Lower leg skin (tissue), 4 donors: ENCODE measurements at places on chromosomes 1 and 21. TPM values are rescaled to one million over a fixed set of nuclear protein-coding genes. Genes with fewer than 3 reads are reported as not detected.

GRCh38 chr1:179021873-179022272, 3.8 kb upstream of the FAM20B start:
- no peak for DNase-seq

- DNase-seq: no peak
Measured at GRCh38 chr1:46197964-46198811, at the start of gene POMGNT1. Gene POMGNT1 (minus strand): TSS chr1:46198434. CDS start chr1:46197821, 613 bp downstream.

GRCh38 chr1:109787845-109788601, 24.3 kb upstream of the EPS8L3 start:
- DNase-seq: no peak

- DNase-seq: no peak
Measured at GRCh38 chr1:172469717-172470116, 25.8 kb upstream of the PIGC start.

- no peak for DNase-seq
Measured at GRCh38 chr1:56535362-56535761, 44.0 kb downstream of the PLPP3 start.

DNA sequence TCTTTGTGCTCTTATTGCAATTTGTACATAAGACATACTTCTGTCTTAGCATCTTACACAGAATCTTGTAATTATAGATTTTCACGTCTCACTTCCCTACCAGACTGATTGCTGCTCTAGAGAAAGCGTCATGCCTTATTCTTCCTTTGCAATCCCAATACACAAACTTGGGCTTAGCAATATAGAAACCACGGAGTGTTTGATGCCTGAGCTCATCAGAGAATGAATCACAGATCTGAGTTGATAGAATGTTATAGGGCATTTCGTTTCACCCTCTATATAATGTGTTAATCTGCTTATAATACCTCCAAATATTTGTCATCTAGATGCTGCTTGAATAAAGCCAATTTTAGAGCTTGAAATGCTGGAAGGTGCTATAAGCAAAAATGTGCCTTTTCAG, 6.6 kb downstream of the FMO1 start:
- DNase-seq: no peak

DNA sequence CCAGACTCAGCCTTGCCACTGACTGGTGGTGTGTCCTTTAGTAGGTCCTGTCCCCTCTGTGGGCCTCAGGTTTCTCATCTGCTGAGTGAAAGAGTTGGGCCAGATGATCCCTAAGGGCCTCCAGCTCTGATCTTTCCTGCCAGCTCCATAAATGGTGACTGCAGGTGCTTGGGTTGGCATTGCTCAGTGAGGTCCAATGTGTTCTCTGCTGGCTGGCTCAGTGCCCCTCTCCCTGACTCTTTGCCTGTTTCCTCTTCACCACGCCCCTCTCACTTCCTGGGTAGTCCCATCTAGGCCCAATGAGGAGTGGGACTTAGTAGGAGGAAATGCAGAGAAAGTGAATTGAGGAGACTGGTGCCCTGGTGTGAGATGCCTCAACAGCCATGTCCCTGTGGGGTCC, 36.6 kb downstream of the UBE2T start:
- DNase-seq: no peak

DNA sequence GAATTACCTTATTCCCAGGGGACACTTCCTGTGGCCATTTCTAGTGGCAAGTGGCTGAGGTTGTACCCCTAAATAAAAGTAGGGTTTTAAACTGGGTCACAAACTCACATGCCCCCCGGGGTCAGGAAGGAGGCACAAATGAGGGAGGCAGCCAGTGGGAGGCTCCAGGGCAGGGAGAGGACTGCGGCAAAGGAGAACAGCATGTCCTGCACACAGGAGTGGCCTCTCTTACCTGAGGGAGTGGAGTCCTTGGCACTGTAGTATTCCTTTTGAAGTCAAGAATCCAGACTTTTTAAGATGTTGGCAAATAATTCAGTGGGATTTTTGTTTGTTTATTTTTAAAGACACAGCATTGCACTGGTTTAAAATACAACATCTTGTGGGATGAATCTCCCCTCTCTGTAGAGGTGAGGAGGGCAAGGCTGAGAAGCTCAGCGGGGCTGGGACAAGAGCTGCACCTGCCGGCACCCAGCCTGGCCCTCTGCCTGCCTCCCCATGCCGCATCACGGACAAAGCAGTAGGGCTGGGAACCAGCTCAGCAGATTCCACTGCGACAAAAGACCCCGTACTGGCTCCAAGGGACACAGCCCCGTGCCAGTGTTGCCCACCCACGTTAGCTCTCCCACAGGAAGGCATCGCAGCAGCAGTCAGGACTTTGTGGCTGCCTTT, 22.2 kb downstream of the SPSB1 start:
- DNase-seq: no peak

GRCh38 chr1:20078171-20078651, 8.2 kb downstream of the PLA2G5 start:
- DNase-seq: no peak

DNA sequence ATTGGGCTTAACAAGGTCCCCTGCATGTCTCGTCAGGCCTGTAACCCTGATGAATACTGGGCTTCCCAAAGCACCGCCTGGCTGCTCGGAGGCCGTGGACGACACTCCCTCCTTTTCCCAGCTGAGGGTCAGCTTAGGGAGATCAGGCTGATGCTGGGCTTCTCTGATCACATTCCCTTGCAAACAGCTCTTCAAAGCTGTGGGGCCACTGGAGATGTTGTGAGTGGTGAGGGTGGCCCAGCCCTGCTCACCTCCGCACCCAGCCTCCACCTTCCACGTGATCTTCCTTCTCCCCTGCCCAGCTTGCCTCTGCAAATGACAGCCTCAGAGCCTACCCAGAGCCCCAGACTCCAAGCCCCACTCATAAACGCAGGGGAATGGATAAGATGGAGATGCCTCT, 195.4 kb downstream of the GRIK3 start:
- no peak for DNase-seq

DNA sequence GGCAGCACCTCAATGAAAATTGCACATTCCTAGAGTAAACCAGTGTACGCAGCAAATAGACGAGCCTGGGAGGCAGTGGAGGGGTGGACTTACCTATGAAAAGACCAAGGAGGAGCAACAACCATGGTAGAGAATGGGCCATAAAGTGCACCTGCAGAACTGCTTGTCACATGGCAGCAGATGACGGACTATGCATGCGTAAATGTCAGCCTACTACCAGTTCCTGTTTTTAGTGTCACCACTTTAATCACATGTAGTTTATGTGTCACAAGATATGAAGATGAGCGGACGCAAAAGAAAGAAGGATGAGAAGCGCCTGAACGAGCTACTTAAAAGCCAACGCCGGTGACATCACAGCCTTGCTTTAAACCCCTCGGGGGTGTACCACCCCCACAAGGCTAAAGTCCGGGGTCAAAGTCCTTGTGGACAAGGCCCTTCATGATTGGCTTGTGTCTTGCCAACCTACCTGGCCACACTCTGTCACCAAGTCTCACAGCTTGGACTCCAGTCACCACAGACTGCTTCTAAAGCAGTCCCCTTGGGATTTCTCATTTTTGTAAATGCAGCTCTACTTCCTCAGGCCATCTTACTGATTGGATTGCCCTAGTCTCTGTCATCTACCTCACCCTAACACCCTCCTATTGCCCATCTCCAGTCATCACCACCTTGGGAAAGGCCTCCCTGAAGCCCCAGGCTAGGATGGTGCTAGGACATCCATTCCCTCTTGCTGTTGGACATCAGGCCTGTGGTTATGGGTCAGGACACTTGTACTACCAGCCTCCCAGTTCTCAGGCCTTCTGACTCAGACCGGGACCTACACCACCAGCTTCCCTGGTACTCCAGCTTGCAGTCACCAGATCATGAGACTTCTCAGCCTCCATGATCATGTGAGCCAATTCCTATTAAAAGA, 6.0 kb upstream of the LY9 start:
- no peak for DNase-seq

GRCh38 chr1:103387898-103388297, 137.6 kb upstream of the RNPC3 start:
- DNase-seq: no peak

DNA sequence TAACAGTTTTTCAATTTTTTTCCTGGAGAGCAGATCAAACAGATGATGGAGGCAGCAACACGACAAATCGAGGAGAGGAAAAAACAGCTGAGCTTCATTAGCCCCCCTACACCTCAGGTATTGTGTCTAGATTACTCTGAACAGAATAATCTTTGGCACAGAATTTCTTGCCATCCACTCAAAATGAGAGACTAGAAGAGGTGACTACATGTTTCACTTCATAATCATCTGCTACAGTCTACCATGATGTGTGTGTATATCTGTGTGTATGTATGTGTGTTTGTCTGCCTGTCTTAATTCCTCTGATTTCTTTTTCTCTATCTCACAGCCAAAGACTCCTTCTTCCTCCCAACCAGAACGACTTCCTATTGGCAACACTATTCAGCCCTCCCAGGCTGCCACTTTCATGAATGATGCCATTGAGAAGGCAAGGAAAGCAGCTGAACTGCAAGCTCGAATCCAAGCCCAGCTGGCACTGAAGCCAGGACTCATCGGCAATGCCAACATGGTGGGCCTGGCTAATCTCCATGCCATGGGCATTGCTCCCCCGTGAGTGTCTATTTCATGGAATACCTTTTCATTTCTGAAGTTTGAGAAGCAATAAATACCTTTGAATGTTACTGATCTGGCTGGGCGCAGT, 11.4 kb downstream of the PRPF3 start:
- DNase-seq: no peak

DNA sequence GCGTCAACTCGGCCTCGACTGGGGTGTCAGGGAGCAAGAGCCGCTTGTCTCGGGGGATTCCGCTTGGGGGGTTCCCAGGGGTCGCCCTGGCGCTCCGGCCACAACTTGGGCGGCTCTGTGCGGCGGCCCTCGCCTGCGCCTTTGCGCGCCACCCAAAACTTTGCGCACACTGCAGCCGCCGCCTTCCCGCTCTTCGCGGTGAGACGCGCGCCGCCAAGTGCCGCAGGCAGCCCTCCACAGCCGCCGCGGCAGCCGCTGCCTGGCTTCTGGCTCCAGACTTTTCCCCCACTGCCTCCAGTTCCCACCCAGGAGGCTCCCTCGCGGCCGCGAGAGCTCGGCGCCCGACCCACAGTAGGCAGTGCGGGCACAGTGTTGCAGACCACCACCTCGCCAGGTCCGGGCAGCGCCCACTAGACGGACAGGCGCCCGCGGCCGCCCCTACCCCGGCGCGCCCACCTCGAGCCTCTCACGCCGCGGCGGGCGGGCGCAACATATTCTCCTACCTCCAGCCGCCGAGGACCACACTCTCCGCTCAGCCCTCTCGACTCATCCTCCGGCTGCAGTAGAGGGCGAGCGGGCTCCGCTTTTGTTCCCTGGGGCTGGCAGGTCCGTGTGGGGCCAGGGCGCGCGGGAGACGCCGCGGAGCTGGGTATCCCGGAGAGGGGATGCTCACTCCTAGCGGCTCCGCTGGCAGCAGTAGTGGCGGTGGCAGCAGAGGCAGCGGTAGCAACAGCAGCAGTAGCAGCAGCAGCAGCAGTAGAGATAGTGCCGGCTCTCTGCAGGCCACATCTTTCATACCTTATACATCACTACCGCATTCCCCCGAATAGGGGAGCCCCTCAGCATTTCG, 296.6 kb downstream of the OMA1 start:
- no peak for DNase-seq

DNA sequence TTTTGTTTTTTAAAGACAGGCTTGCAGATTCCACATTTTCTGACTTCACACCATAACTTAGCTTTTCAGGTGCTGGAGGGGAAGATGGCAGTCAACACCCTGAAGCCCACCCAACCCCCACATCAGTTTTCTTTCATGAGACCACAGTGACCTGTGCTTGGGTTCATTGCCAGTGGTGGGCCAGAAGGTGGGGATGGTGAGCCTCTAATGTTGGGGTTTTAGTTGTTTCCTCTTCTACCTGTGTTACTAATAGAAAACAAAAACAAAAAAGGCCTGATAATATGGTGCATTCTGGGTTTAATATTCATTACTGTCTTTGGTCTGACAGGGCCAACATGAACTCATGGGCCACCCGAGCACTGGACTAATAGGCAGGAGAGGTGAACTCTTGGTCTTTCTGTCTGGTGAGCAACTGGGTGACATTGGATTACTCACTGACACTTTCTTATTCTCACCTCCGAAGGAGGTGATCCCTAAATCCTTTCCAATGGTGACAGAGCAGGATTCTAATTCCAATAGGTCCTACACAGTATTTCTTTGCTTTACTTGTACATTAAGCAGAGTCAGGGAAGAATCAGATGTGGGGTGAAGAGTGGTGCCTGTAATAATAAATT, 132.8 kb downstream of the CLIC6 start:
- no peak for DNase-seq

DNA sequence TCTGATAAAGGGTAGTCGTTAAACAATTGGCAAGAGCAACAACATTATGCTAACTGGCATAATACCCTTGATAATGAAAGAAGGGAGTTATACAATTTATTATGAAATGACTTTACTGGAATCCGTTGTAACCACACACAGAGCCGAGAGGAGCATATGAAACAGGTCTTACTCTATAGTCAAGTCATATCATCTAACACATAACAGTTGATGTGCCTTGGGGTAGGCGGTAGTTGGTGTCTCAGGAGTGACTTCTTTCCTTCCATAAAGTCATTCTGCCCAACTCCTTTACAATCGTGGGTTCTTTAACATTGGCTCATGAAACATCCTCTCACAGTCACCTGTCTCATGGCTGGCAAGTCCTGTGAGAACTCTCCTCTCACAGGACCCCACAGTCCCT, 225.2 kb downstream of the LTN1 start:
- DNase-seq: no peak

GRCh38 chr21:39344848-39345247, 4.0 kb downstream of the HMGN1 start:
- DNase-seq: no peak

DNA sequence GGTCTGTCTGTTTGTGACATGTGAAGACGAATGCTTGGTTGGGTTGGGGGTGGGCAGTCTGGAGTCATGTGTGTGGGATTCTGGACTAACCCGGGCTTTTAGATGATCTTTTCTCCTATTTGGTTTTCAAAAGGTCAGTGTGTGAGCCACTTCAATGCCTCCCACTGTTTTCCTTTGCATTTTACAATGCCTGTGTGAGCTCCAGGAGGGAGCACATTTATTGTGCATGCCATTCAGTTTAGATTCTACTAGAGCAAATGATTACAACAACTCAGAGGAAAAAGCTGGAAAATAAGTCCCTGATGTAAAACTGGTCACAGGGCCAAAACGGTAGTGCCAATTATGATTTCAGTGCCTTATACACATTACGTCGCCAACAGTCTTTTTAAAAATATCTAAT, 90.9 kb downstream of the LYPLAL1 start:
- no peak for DNase-seq

The CLCA4 gene
- total RNA-seq: 1.1 TPM

The FMO4 gene
- total RNA-seq: 2.3 TPM

The FBXO28 gene
- 63.1 TPM for total RNA-seq

The PEX10 gene
- total RNA-seq: 31.2 TPM

The PALMD gene
- total RNA-seq: 75.6 TPM

The OR2L3 gene
- total RNA-seq: not detected

The FAM78B gene
- 0.95 TPM for total RNA-seq

The SPRR2B gene
- total RNA-seq: not detected

The FAM72D gene
- total RNA-seq: 0.29 TPM
